ENCODE measurements at places on chromosomes 5 and 9. TPM values are rescaled to one million over a fixed set of nuclear protein-coding genes. Genes with fewer than 3 reads are reported as not detected.
A peak's percentile ranks its signal among the peaks of the same experiment; 100 is the strongest.

GRCh38 chr5:93247105-93247504, 333.9 kb downstream of the NR2F1-AS1 start:
- DNase-seq = no peak

GRCh38 chr9:80797101-80797829, 892.1 kb downstream of the TLE1 start:
- DNase-seq = no peak

DNA sequence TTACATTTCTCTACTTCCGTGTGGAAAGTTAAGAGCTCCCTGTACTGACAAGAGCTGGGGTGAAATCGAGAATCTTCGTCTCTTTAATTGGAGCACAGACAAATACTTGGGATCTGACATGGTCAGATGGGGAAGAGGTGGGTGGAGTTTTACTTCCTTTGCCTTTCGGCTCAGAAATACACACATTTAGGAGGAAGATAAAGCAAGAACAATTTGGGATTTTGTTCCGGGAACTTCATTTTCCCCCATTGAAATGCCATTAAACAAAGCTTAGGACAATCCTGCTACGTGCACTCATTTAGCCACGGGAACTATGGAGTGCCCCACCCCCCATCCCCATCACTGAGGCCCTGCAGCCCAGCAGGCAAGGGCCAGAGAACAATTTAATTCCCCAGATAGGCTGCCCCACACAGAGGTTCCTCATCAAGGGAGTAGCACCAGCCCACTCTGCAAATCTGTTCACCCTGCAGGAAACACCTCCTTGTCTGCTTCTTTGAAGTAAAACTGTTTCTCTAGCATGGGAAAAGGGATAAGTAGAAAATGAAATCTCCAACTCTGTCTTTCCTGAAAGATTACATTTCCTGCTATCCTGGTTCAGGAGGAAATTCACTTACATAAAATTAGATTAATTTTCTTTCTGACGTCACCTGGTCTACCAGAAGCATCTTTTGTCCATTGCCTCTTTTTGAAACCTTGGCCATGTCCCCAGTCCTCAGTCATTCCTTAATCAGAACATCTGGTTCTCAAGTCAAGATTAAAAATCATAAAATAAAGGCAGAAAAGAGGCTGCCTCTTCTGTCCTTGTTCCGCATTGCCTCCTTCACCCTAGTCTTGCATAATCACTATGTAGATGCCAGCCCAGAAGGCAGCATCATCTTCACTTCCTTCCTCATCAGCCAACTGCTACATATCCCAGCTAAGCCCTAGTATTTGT, 206.4 kb downstream of the ENC1 start:
- no peak for DNase-seq

- no peak for DNase-seq
Measured at GRCh38 chr5:150186137-150186536, 3.7 kb upstream of the SLC6A7 start.

The PCDHGA3 gene
- total RNA-seq = not detected

The RECK gene
- total RNA-seq = 2.1 TPM

DNA sequence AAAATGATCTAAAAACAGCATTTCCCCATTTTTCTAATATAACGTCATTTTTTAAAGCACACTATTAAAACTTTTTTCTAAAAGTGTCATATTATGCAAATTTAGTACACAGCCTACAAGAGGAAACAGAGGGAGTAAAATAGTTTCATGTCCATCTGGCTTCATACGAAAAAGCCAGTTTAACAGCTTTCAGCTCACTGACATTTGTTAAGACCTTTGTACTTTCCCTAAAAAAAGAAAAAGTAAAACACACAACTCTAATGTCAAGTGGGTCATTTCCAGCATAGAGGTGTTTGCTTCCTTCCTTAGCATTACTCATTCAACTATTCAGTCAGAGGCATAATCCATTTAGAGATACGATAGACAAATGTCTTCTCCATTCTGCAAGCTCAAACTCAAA, 49.4 kb downstream of the ABHD17B start:
- no peak for DNase-seq

GRCh38 chr5:178346607-178347334, 114.2 kb upstream of the PHYKPL start:
- no peak for DNase-seq

DNA sequence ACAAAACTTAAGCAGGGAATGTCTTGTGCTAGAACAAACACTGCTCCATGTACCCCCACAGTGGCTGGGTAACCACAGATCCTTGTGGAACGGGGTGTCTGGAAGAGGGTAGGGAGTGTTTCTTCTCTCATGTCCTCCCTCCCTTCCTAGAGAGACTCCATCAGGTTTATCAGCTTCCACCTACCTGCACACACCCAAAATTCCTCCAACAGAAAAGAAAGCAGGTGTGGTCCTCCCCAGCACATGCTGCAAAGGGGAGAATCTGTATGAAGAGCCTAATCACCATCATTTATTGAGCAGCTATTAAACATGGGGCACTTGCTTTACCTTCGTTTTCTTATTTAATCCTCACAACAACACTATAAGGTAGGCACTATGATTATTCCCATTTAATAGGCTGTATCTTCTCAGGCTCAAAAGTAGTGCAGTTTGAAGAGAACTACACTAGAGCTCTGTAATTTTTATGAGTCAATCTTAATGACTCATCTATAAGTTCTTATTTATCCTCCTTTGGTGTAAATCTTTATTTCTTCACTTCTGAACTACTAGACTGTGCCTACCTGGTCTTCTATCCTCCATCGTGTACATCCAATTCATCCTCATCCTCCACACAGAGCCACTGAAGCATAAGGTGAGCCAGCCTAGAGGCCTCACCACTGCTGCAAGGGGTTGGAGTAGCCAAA, 31.6 kb downstream of the C9orf40 start:
- no peak for DNase-seq

- DNase-seq = no peak
Measured at GRCh38 chr5:8770431-8770830, 775.4 kb downstream of the SEMA5A start.

GRCh38 chr5:10538789-10539686, 24.8 kb upstream of the ANKRD33B start:
- no peak for DNase-seq

The RASGRF2 gene
- 0.48 TPM for total RNA-seq

The ZDHHC11B gene
- not detected for total RNA-seq

- DNase-seq = no peak
Measured at GRCh38 chr9:26067608-26068007, 389.4 kb upstream of the TUSC1 start.

GRCh38 chr5:123610665-123611405, 98.9 kb downstream of the CSNK1G3 start:
- DNase-seq = peak; percentile 12

DNA sequence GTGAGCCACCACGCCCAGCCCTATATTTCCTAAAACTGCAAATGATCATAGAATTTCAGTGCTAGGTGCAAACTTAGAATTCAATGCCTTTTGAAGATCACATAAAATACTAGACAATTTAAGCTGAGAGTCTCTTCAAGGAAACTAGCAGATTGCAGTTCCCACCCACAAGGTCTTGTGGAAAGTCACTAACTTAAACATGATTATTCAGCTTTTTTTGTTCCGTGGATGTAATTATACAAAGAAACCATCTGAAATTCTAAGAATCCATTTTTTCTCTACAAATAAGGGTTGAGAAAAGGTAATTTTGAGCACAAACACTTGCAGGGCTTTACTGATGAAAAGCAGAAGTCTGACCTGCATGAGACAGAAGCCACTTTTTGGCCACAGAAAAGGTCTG, 4.5 kb upstream of the LHFPL2 start:
- DNase-seq = no peak

The PCDHGB5 gene
- not detected for total RNA-seq

The ROR2 gene
- total RNA-seq = not detected

DNA sequence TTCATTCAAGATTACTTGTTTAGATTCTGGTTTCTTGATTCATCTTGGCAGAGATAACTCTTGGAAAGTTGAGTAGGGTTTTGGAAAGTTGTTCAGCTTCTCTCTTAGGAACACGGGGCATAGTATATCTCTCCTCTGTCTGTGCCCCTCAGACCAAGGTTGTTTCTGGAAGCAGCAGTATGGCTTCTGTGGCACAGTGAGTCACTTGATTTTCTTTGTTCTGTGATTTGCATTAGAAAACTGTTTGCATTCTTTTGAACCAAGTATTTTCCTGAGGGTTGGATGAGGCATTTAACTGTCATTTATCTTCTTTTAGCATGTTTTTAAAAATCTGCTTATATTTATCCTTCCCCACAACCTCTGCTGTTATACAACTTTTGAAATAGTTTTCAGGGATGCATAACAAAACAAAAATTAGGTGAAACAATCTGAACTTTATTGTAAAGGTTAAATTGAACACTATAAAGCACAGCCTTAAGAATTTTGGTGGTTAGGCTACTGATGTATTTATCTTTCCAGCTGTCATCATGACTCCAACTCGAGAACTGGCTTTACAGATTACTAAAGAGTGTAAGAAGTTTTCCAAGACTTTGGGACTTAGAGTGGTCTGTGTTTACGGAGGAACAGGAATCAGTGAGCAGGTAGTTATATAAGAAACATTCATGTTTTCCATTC, 26.5 kb downstream of the DDX46 start:
- DNase-seq = no peak

The ADAMTSL2 gene
- 0.39 TPM for total RNA-seq

- DNase-seq = no peak
Measured at GRCh38 chr9:19913151-19913550, 124.3 kb upstream of the SLC24A2 start.

DNA sequence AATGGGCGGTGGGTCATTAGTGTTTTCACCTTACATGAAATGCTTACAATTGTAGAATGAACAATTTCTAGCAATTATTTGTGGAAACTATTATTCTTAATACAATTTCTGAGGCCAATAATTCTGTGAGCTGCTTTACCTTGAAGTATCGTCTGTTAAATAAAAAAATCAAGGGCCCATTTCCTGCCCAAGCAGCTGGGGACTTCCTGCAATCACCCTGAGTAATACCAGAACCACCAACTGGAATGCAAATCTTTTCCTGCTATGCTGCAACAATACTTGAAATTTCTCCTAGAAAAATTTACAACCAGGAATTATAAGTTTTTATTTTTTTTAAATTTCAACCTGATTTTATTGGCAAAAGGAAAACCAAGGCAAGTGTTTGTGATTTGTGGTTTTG, 52.6 kb downstream of the ADAMTS16 start:
- DNase-seq = no peak

DNA sequence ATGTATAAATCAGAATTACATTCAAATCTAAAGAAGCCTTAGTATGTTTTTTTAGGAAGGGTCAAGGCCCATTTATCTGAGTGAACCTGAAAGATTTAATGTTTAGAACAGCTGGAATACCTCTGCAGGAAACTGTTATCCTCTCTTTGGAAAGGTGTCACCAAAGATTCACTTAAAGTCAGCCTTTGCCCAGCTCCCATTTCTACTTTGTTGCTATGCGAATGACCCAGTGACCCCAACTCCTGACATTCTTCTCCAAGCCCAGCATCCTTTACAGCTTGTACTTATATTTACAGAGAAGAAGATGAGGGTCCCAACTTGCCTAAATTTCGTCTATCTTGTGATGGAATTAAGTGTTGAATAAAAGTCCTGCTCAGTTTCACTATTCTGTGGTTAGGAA, 1198.6 kb downstream of the CDH12 start:
- DNase-seq = no peak

GRCh38 chr5:171750311-171750788, 35.3 kb upstream of the SMIM23 start:
- peak; percentile 7 for DNase-seq

The TRAF2 gene
- total RNA-seq = 48.0 TPM

- peak; percentile 35 for DNase-seq
Measured at GRCh38 chr9:104743376-104743985, 4.0 kb upstream of the NIPSNAP3A start.

DNA sequence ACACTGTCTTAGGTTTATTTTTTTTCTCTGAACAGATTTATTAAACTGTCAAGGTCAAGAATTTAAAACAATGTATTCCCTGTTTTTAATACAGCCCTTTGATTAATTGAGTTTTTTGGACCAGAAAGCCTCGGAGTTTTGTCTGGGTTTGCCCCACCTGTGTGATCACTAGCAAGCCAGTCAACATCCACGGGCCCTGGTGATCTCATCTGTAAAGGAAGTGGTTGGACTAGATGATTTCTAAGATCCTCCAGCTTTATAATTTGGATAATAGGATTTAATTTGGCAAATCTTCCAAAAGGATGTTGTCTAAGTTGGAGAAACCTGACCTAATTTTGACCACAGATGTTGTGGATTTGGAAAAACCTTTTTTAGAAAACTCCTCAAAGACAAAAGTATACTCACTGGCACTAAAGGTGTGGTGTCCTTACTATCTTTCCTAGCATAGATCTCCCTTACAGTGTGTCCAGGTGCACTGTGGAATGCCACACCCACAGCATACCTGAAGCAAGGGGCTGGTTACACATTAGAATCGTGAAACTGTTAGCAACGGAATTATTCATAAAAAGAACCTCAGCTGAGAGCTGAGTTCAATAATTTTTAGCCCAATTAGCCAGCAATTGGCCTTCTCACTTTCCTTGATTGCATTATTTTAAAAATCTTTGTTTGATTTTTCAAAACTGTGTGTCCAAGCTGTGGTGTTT, 195.6 kb upstream of the ELL2 start:
- no peak for DNase-seq

DNA sequence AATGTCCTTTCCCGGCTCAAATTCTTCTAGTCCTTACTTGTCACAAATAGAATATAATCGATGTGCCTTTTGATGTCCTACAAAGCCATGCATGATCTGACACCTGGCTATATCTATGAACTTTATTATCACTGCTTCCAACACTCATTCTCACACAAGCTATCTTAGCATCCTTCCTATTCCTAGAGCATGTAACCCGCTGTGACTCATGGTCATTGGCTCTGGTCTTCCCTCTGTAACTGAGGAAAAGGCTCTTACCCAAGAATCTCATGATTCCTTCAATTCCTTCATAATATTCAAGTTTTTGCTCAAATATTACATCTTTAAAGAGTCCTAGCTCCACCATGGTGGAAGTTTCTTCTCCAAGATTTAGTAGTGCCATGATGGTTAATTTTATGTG, 480.0 kb upstream of the PAPPA start:
- no peak for DNase-seq

The SELENOP gene
- total RNA-seq = 5.3 TPM

DNA sequence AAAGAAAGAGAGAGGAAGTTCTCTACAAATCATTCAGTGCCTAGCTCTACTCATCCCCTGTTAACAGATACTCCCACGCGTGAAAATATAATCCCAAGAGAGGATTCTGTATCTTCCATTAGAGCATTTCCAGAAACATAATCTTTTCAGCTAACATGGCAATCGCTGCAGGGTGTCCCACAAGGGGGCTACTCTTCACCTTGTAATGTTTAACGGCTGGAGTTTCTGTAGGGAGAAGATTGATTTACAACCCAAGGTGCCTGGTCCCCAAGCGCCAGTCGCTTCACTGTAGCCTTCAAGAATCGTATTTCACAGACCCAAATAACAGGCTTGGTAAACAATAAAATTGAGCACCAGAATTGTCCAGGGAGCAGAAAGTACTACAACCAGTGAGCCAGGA, 318.7 kb downstream of the TLE1 start:
- DNase-seq = no peak

The OR13J1 gene
- not detected for total RNA-seq

GRCh38 chr5:11579351-11579750, 324.9 kb downstream of the CTNND2 start:
- no peak for DNase-seq
